Stimulated activated CD4-positive, alpha-beta T cell treated with anti-CD3 and anti-CD28 coated beads, TNF-alpha, amount 100 ng/mL, for 4 hours (primary cell): ENCODE measurements at places on chromosomes 16 and 17.

DNA sequence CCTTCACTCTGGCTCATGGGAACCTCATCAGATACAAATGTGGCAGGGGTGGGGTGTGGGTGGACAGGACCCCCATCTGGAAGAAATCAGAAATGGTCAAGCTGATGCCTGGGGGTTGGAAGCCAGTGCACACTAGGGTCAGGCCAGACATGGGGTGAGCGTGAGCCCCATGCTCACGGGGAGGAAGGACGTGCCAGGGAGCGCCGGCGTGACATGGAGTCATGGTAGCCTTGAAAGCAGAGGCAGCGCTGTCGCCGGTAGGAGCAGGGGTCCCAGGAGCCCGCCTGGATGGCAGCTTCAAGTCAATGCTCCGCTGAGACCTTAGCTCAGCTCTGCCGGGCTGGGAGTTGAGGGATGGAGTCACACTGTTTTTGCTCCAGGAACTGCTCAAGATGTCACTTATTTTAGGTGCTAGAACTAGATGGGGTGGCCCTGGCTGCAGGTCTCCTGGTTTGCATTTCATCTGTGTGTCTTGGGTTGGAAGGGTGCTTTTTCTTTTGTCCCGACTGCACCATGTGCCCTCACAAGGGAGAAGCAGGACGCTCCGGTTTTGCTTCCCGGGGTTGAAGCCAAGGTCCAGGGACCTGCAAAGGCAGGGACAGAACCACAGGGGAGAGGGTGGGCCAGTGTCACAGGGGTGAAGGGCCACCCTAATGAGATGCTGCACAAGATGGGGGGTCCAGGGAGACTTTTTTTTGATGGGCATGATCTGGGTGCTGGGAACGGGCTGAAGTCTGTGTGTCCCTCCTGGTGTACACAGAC, 51.4 kb downstream of the USP22 start:
- no peak for DNase-seq

DNA sequence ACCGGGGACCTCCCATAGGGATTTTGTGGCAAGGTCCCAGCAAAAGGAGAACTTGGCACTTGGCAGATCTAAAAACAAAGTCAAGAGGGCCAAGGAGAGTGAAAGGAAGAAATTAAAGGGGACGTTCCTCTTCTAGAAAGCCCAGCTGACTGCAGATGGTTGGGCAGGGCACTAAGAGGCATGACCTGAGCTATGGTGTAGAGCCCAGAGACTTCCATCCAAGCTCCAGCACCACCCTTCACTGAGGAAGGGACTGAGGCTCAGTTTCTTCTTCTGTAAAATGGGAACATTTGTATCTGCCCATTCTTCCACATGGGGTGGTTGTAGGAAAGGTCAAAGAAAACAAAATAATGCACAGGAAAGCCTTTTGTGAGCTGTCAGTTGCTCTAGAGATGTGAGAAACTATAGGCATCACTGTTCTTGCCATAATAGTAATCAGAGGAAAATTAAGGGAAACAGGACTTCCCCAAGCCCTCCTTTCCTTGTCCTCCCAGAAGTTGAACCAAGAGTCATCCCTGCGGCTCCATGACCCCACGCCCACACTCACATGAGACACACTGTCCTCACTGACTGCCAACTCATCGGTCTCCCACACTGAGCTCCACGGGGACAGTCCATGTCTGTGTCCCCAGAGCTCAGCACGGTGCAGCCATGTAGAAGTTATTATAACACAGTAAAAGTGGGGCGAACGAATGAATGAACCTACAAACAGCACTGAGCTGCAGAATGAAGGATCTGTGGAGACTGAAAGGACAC, 10.4 kb downstream of the CD300LF start:
- no peak for DNase-seq

DNA sequence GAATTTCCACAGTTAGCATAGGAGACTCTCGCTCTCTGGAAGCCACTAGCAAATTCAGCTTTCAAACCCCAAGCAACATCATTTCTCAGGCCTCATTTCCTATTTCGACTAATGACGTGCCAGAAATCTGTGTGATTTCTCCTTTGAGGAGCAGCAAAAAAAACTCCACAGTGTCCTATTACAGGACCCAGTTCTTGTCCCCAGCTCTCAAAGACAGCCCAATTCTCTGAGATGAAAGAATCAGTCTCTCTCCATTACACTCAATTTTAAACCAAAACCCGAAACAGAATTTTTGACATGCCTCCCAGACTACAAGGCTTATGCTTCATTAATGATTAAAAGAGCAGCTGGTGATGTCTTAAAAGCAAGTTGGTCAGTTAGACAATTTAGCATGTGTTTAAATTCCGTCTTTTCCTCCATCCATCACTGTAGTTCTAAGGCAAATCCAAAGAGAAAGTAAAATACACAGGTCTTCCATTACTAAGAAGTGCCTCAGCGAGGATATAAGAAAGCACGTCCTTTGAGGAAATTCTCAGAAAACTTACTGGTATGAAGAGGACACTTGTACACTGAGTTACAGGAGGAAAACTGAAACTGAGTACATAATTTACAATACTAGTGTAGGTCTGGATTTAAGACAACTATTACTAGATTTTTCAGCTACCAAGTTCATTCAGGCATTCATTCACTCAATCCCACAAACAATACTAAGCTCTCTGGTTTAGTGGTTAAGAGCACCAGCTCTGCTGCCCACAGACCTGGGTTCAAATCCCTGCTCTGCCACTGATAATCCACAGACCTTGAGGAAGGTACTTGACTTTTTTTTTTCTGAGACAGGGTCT, 12.5 kb downstream of the TOM1L2 start:
- no peak for DNase-seq

- DNase-seq, result no peak
These were observed 8.5 kb downstream of the B3GNT9 start for GRCh38 chr16:67142342-67142741.

DNA sequence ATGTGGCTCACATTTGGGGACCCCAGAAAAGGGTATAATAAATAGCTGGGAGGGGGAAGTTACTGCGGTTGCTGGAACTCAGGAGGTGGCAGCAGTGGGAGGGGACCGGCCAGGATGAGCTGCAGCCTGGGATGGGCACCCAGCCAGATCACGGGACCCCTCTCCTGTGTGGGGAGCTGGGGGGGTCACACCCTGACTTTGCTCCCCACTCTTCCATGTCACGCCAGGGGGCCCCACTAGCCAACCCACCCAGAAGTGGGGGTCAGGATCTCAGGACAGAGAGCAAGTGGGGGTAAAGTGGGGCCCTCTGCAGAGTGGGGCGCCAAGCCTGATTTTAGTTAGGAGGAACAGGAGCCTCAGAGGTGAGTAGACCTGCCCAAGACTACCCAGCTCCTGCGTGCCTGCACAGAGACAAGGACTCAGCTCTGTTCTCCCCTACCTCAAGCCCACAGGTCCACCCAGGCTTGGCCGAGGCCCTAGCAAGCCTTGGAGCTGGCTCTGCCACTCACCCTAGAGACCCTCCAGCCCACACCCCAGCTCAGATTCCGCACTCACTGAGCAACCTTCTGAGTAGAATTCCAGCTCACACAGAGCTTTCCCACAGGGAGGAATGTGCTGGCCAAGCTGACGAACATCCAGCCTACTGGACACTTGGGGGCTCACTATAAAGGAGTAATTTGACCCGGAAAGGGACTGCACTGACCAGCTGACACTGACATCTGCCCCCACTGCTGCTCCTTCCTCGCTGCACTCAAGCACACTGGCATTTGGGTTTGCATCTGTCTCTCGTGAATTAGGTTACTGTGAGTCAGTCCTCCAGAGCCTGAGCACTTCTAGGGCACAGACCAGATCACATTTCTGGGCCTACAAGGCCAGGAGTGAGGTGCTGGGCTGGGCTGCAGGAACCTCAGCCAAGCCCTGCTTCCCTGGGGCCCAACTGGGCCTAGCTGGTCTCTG, 310.1 kb downstream of the C16orf95 start:
- DNase-seq, result no peak

- no peak for DNase-seq
These were observed 3.5 kb downstream of the SOCS1 start for GRCh38 chr16:11252482-11252931.

DNA sequence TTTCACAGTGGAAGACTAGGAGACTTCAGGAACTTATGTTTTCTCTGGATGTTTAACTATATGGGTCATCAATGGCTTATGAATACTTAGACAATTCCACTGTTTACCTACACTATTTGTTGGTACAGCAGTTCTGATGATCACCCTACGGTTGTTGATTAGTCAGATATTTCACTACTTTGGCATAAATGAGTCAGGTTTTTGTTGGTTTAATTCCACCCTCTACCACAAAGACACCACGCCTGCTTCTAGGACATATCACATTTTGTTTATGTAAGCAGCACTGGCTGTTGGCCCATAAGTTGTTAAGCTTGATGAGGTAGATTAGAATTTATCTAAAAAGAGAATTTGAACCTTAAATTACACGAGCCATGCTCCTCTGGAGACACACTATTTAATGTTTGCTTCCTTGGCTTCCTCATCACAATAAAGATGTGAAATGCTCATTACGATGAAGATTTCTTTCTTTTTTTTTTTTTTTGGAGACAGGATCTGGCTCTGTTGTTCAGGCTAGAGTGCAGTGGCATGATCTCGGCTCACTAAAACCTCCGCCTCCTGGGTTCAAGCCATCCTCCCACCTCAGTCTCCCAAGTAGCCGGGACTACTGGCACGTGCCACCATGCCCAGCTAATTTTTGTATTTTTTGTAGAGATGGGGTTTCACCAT, 4.3 kb downstream of the GDE1 start:
- no peak for DNase-seq

GRCh38 chr16:74931445-74931844, 53.5 kb downstream of the WDR59 start:
- DNase-seq, result no peak

DNA sequence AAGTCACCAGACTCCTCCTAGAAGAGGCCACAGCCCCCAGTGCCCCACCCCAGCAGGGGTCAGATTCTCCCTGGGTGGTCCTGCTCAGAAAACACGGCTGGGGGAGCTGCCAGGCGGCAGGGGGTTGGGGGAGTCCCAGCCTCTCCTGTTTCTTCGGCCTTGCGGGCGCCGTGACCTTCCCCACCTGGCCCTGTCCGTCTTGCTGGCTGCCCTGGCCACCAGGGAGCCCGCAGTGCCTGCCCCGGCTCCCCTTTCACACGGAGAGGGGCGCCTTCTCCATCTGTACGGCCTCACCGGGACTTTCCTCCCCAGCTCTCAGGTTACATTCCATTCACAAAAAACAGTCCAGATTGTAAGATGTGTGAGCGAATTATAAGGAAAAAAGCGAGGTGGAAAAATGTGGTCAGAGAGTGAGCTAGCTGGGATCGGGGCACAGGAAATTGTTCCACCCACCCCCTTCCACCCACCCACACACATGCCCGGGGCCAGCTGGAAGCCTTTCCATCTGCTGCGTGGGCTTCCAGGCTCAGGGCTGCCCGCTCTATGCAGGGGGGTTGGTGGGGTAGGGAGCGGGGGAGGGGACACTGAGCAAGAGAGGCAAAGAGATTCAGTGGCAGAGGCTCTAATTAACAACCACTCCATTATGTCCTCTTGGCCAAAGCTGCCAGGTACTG, 14.6 kb upstream of the CIBAR2 start:
- DNase-seq, result peak; percentile 52

DNA sequence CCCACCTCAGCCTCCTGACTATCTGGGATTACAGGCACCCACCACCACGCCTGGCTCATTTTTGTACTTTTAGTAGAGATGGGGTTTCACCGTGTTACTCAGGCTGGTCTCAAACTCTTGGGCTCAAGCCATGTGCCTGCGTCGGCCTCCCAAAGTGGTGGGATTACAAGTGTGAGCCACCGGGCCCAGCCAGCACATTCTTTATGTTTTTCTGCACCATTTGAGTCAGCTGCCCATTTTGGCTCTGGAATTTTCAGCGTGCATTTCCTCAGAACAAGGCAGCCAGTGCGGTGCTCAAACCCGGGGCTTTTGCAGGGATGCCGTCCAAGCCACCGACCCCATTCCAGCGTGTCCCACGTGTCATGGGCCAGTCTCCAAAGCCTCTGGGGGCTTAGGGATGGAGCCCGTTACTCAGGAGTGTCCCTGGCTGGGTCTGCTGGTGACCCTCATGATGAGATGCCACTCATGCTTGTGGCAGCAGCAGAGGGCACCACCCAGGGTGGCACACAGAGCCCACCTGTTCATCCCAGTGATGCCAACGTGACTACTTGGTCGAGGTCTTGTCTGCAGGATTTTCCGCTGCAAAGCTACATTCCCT, 3.7 kb upstream of the RAB40C start:
- no peak for DNase-seq

GRCh38 chr16:62692685-62693084, 656.4 kb upstream of the CDH8 start:
- DNase-seq, result no peak

DNA sequence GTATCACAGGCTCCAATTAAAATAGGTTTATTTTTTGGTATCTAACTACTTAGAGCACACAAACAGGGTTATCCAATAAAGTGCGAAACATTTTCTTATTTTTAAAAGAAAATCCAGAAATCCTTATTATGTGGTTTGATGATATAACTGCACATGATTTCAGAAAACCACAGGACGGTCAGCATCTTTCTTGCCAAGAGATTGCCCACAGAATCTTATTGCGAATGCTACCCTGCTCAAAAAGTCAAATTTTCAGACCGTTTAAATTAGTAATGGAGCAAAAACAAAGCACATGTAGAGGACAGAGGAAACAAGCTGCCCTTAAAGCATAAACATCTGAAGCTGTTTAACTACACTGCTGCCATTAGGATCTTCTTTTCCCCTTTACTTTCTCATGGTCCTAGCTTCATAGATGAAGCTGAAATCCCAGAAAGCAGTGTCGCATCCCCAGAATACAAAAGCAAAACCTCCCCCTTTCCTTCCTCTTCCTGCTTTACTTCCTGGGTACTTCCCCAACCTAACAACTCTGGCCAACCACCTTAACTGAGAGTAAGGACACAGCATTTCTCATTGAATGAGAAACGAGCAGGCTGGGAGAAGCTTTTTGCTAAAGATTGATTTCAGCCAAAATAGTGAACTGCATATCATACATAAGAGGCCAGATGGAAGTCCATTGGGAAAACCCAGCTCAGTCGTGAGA, 43.7 kb downstream of the CMTM4 start:
- DNase-seq, result no peak

GRCh38 chr17:81961087-81961511, at the start of gene NOTUM:
NOTUM (minus strand) TSS chr17:81961187; CDS start chr17:81960909, 278 bp downstream.
- DNase-seq, result no peak

GRCh38 chr16:75566758-75567255, 628 bp downstream of the GABARAPL2 start:
- no peak for DNase-seq
